ENCODE measurements at places on chromosomes 12 and 14.

DNA sequence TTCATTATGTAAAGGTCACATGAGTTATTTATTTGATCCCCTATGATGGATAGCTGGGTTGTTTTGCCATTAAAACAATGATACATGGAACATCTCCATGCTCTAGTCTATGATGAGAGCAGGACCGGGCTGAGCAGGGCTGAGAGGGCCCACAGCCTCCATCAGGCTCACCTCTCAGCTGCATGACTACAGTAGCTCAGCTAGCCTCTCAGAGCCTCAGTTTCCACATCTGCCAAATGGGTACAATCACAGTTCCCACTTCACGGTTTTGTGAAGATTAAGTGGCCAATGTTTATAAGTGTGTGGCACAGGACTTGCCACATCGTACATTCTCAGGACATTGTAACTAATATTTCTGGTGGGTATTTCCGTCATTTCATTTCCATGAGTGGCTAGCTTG lies 19.9 kb upstream of the MYL2 start:
- no peak for DNase-seq

DNA sequence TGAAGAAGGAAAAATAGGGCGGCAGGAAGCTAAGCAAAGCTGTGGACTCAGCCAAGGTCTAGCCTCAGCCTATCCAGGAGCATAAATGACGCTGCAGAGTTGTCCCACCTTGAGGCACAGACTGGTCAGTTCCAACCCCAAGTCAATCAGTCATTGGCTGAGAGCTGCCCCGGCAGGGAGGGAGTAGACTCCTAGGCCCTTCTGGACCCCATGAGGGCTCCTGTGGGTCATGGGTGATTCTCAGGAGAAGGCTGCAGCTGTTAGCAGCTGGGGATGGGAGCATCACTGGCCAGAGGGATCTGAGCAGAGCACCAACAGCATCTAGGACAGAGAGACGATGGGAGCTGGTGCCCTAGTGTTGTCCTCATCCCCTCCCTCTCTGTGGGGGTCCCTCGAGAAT lies 51.8 kb upstream of the ESRRB start:
- DNase-seq = no peak

DNA sequence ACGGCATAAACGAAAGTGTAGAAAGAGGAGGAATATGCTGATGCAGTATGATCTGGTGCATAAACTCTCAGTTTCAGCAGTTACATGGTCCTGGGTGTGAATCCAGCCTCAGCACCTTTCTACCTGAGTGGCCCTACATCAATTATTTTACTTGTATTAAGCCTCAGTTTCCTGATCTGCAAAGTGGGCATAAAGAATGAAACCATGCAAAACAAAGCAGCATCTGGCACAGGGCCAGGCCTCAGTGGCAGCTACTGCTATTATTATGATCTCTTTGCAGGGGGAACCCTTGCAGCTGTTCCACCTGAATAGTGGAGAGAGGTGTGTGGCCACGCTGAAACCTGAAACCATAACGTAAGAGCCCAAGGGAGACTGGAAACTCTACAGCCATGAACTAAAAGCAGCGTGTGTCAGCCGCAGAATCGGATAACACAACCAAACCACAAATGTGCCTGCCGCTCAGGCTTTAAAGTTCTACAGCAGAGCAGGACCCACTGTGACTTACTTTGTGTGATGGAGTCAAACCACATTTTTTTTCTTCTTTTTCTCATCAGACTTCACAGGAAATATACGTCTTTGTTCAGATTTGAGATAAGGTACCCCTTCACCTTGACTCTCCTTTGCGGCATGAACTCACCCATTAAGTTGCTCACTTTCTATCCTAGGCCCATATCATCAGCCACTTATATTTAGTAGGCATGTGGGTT lies 29.2 kb upstream of the FOS start:
- peak; percentile 51 for DNase-seq

DNA sequence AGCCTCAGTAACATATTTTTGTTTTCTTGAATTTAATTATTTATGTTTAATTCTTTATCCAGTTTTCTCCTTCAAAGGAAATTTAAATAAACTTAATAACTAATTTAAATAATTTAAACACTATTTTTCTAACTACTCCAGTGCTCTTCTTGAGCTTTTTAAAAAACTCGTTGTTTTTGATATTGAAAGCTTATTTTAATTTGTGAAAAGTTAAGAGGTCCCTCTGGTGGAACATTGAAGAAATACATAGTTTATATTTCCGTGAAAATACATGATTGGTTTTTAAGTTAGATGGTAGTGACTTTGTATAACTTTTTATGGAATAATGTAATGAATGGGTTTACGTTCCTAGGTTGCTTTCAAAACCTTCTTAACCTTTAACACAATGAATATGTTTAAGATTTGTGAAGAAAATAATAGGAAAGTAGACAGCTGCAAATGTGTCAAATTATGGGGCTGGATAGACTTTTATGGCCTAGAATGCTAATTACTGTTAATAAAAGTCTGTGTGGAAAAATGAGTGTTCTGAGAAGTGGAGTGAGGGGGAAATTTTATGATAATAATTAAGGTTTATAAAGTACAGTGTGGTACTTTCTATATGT lies 45.9 kb upstream of the MSRB3 start:
- DNase-seq = no peak

DNA sequence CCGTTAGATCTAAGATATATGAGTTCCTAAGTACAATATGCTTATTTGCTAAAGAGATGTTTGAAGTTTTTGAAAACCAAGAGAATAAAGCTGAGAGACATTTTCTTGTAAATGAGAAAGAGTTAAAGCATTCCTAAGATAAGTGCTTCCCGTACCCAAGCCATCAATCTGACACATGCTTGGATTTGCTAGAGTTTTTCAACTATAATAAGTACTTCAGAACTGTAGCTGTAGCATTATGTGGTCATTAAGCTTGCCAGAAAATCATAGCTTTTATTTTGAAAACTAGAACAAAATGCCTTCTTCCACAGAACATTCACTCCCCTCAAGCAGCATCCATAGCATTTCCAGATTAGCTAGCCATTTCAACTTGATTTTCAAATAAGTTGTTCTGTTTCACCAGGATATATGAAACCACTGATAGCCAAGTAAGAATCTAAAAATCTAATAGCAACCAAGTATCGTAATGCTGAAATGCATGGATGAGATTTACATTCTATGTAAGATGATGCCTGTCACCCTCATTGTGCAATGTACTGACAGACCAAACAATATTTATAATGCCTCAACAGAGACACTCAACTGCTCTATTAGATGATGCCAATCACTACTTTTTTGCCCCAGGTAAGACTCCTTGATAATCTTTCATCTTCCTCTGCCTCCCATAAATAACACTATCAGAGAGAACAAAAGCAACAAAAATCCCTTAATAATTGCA lies 8.0 kb downstream of the SNW1 start:
- no peak for DNase-seq

DNA sequence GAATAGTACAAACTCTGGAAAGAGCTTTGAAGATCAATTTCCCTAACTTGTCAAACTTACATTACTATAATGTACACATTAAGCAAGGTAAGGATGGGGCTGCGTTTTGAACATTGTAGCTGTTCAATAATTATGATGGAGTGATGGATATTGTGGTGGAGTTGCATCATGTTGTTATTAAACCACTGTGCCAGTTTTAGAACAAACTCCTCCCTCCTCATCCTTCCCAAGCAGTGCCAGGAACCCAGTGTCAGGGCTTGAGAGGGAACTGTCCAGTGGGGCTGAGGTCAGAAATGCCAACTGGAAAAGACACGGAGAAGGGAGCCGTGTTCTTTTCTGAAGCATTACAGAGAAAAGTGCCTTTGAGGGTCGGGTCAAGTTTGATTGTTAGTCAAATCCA lies 31.9 kb upstream of the PAPOLA start:
- DNase-seq = no peak

DNA sequence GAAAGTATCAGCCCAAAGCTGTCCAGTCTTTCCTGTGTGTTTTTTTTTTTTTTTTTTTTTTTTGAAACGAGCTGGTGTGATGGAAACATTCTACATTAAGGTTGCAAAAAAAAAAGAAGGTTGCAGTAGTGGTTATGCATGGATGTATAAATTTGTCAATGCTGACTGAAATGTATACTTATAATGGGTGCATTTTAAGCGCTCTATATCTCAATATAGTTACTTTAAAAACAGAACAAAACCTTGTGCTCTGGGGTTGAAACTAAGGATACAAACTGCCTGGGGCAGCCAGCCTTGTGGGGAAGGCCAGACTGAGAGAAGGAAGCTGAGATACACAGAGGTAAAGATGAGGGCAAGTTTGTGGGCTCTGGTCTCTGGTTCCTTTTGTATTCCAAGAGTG lies 87.3 kb upstream of the RMST start:
- no peak for DNase-seq

DNA sequence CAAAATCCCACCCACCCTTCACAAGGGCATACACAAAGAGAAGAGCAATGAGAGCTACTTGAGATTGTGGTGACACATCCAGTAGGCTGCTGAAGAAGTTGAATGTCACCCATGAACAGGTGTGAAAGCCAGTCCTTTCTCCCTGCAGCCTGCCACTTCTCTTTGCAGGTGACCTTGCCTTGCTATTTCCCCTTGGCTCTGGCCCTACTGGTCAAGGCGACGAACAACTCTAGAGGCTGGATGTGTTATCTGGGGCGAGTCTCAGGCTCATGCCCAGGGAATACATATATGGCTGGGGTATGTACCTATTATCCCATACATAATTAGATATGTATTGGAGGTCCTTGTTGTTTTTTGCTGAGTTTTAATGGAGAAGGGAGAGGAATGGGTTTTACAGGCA lies 70.2 kb upstream of the EGLN3 start:
- DNase-seq = no peak

- no peak for DNase-seq
Measured at GRCh38 chr12:105738051-105738450, 400.7 kb downstream of the NUAK1 start.

- DNase-seq = no peak
Measured at GRCh38 chr12:105212438-105212837, 23.5 kb downstream of the APPL2 start.

DNA sequence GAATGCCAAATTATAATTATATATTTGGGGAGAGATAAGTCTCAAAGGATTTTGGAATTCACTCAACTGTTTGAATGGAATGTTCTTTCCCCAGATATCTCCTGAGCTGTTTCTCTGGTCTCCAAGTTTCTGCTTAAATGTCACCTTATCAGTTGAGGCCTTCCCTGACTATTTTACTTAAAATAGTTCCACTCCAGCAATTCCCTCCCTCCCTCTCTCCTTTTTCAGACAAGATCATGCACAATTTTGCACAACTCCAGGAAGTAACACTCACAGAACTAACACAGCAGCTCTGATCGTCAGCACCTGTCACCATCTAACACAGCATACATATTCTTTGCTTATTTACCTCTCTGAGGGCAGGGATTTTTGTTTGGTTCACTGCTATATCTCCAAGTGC lies 12.5 kb downstream of the BTG1 start:
- DNase-seq = no peak

- DNase-seq = no peak
Measured at GRCh38 chr12:28145216-28145615, 45.0 kb upstream of the CCDC91 start.

DNA sequence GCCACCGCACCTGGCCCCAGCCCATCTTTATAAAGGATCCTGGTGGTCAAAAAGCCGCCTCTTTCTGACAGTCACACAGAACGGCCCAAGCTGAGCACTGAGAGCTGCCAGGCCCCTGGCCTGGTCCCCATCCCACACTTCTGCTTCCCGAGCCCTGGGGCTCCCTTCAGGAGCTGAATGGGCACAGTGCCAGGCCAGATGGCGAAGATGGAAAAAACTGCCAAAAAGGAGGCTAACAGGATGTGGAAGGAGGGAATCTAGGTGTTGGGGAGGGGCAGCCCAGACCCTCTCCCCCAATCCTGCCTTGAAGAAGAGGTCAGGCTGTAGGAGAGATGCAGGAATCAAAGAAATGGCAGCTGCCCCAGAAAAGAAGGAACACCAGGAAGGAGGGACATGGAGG lies 5.0 kb downstream of the LPAR5 start:
- DNase-seq = no peak

- DNase-seq = no peak
Measured at GRCh38 chr14:56057071-56057741, 61.0 kb upstream of the PELI2 start.

- DNase-seq = no peak
Measured at GRCh38 chr14:70358631-70359030, 852 bp downstream of the COX16 start.

DNA sequence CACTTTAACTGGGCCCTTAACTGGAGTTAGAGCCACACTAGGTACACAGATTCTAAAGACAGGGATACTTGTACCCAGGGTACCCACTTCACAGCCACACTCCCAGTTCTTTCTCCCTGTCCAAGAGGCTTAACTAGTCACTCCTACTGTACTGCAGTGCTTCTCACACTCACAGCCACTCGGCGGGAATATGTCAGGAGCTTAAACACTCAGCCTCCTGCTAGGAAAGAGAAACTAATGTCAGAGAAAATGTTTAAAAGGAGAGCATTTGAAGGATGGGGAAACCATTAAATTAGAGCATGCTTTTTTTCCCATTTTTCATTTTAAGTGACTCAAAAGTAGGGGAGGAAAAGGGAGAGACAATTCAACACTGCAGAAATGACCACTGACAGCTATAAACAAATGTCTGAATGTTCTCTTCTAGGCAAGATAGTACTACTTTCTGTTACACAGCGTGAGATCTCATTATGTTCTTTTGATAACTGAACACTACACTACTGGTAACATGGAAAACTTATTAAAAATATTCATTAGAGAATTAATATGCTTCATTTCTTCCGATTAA lies 22.9 kb upstream of the MDM1 start:
- DNase-seq = no peak

- no peak for DNase-seq
Measured at GRCh38 chr12:26016516-26016915, 58.0 kb downstream of the RASSF8 start.
